IMR-90 (cell line): ENCODE measurements at places on chromosomes 1 and 21. TPM values are rescaled to one million over a fixed set of nuclear protein-coding genes. Genes with fewer than 3 reads are reported as not detected.
A peak's percentile ranks its signal among the peaks of the same experiment; 100 is the strongest.

- no peak for DNase-seq
These were observed 86.6 kb upstream of the TNFSF4 start for GRCh38 chr1:173293756-173294155.

DNA sequence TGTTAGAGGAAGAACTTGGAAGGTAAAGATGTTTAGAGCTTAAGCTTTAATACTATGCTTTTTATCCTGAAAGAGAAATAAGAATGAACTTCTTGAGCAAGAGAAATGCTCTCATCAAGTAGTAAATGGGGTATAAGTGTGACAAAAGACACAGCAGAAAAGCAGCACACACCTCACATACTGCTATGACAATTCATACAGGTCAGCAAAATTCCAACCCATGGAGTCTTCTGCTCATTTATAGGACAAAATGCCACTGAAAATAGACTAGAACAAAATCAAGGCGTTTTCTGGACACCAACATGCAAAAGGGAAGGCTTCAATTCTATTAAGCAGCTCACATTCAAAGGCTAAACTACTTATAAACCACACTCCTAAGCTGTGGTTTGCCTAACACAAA is 61.2 kb downstream of the EYA3 start:
- DNase-seq, result no peak

DNA sequence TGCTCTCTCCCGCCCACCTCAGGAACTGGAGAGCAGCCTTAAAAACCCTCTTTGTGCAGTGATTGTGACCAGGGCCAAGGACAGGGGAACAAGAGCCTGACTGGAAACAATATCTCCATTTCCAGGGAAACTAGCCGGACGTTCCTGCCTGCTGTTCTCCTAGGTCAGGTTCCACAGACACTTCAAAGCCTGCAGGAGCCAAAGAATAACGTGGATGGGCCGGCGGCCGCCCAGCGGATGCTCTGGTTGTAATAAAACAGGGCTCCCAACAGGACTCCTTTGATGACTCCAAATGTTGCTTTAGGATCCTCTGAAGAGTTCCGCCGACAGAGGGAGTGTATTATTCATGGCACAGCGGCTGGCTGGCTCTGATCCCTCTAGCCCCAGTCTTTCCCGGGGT is 162.2 kb downstream of the PLXNA2 start:
- no peak for DNase-seq

DNA sequence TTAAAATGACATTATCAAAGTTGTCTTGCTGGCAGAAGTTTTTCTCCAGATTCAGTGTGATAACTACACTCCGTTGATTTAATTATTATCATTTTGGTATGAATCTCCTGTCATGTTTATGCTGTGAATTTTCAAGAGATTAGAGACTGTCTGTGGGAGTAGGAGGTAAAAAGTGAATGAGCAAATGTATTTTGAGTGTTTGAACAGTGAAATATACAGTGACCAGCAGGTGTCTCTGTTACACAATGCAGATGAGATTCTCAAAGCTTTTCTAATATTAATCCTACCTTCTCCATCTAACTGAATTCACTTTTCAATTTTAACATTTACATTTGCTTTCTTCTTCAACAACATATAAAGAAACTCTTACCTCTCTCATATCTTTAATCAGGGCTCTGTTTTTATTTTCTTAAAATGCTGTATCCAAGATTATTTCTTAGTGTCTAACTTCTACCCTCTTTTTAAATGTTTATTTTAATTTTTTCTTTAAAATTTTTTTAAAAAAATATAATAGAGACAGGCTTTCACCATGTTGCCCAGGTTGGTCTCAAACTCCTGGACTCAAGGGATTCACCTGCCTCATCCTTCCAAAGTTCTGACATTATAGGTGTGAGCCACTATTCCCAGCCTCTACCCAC is 20.9 kb upstream of the HSPA13 start:
- DNase-seq, result peak; percentile 45

DNA sequence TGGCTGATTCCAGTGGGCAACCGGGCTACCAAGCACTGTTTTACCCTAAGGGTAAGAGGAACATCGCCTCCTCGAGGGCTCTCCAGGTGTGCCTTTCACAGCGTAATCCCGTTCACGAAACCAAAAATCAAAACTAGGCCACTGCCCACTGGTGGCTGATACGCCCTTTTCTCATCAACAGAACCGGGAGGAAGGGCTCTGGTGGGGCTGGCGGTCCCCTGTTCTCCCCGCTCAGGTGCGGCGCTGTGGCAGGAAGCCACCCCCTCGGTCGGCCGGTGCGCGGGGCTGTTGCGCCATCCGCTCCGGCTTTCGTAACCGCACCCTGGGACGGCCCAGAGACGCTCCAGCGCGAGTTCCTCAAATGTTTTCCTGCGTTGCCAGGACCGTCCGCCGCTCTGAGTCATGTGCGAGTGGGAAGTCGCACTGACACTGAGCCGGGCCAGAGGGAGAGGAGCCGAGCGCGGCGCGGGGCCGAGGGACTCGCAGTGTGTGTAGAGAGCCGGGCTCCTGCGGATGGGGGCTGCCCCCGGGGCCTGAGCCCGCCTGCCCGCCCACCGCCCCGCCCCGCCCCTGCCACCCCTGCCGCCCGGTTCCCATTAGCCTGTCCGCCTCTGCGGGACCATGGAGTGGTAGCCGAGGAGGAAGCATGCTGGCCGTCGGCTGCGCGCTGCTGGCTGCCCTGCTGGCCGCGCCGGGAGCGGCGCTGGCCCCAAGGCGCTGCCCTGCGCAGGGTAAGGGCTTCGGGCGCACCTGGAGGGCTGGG is at the start of gene IL6R:
IL6R (plus strand) TSS at position 360 of the 763 bp plus-strand sequence; CDS start at position 647, 287 bp downstream.
- DNase-seq, result peak; percentile 93

DNA sequence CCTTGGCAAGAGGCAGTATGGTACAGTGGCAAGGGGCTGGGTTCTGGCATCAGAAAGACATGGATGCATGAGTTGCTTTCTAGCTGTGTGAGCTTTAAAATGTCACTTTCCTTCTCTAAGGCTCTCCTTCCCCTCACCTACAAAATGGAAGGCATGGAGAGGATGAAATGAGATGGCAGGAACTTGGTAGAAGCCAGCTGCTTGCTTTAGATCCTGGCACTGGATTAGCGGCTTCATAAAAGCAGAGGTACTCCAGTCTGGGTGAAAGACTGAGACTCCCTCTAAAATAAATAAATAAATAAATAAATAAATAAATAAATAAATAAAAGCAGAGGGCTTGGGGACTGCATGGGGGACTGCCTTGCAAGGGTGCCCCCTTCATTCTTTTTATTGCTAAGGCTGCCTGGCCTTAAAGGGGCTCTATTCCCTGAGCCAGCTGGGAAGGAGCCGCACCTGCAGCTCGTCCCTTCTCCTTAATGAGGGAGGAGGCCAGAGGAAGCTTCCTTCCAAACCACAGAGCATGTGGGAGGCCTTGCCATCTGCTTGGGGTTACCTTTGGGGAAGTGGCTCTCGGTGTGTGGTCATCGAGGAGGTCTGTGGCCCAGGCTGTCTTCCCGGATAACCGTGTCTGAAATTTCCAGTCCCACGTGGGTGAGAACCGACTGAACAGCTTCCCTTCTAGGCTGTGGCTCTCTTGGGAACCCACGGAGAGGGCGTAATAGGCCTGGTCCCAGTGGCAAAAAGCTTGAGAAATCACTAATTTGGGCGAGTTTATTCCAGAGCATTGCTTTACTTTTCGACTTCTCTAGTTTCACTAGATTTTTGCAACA is 2.0 kb upstream of the ATP13A2 start:
- no peak for DNase-seq

DNA sequence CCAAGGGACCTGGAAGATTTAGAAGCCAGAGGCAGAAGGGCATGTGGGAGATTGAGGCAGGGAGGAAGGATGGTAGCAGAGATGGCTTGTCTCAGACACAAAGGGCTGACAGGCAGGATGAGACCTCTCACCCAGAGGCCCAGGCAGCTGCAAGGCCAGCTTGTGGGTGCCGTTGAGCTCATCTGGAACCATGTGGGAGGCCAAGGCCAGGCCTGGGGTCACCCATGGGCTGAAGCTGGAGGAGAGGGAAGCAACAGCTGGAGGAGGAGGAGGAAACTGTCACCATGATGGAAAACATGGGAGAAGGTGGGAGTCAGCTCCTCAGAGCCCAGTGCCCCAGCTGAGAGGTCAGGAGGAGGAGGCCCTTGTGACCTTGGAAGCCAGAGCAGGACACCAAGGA is 6.4 kb downstream of the CRABP2 start:
- DNase-seq, result no peak

S100A12 gene
- total RNA-seq, result not detected in 2 replicates

ADGRL2 gene
- total RNA-seq, result 36.9 and 42.7 TPM in 2 replicates

PODN gene
- total RNA-seq, result 0.54 and 0.56 TPM in 2 replicates
